CD8-positive, alpha-beta memory T cell (primary cell): ENCODE measurements at places on chromosomes 3 and 15.

DNA sequence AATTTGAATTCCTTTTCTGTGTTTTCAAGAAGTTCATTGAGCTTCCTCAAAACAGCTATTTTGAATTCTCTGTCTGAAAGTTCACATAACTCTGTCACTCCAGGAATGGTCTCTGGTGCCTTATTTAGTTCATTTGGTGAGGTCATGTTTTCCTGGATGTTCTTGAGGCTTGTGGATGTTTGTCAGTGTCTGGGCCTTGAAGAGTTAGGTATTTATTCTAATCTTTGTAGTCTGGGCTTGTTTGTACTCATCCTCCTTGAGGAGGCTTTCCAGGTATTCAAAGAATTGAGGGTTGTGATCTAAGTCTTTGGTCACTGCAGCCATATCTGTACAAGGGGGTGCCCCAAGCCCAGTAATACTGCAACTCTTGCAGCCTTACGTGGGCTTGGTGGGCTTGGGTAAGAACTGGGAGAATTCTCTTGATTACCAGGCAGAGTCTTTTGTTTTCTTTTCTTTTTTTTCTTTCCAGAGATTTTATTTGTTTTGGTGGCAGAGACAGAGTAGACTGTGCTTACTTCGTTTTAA lies 19.3 kb upstream of the CCNDBP1 start:
- H3K4me1 ChIP-seq = no peaks in the 10 kb centered on the region
- DNase-seq = no peak
- no peaks in the 10 kb centered on the region for H3K36me3 ChIP-seq
- H3K27ac ChIP-seq = no peak overlapping the region
- no peak overlapping the region for H3K4me3 ChIP-seq

DNA sequence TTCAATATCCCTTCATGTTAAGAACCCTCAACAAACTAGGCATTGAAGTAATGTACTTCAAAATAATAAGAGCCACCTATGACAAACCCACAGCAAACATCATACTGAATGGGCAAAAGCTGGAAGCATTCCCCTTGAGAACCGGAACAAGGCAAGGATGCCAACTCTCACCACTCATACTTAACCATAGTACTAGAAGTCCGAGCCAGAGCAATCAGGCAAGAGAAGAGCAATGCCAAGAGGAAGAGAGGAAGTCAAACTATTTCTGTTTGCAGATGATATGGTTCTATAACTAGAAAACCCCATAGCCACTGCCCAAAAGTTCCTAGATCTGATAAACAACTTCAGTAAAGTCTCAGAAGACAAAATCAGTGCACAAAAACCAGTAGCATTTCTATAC lies 161.9 kb downstream of the UBE2E2 start:
- no peaks in the 10 kb centered on the region for H3K36me3 ChIP-seq
- no peaks in the 10 kb centered on the region for H3K4me1 ChIP-seq
- H3K27ac ChIP-seq = no peak overlapping the region
- H3K27me3 ChIP-seq = no peaks in the 10 kb centered on the region

DNA sequence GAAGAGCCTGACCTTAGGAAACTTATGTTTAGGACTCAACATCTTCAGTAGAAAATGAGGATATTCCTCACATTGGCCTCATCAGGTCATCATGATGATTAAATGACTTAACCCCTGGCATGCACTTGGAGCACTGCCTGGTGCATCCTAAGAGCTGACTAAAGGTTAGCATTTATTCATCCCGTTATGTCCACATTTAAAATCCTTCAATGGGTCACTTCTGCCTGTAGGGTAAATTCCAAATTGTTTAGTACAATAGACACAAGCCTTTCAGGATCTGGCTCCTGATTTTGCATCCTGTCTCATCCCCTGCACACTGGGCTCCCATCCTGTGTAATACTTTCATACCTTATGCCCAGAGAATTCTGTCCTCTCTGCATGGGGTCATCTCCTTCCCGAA lies 195.2 kb upstream of the MCTP2 start:
- H3K36me3 ChIP-seq = no peaks in the 10 kb centered on the region
- no peak overlapping the region for H3K27ac ChIP-seq
- H3K27me3 ChIP-seq = no peaks in the 10 kb centered on the region
- no peak overlapping the region for H3K4me3 ChIP-seq

- no peak overlapping the region for H3K27ac ChIP-seq
- H3K36me3 ChIP-seq = no peaks in the 10 kb centered on the region
- H3K27me3 ChIP-seq = no peaks in the 10 kb centered on the region
- DNase-seq = no peak
- H3K4me3 ChIP-seq = no peak overlapping the region
- no peaks in the 10 kb centered on the region for H3K4me1 ChIP-seq
Measured at GRCh38 chr15:77571181-77571580, 61.5 kb downstream of the LINGO1 start.

DNA sequence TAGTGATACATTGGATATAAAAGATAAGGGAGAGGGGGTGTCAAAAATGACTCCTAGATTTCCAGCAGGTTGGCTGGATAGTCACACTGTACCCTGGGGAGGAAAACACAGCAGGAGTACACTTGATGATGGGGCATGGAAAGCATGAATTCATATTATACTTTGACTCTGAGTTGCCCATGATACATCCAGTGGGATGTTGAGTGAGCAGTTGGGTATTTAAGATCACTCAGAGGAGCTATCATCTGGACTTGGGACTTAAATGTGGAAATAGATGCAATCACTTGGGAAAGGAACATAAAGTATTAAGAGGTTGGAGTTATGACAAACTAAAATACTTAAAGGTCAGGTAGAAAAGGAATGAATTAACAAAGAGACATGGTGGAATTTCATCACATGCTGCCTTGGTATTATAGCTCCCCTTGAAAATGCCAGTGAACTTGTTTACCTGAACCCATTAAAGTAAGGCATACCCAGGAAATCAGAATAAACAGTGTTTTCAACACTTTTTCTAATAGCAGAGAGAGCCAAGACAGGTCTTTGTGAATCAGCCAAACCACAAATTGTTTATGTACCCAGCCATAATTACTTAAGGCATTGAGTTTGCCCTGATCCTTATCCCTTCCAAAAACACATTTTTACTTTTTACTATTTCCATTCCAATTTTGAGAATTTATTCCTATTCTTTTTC lies 49.9 kb upstream of the ABI3BP start:
- no peaks in the 10 kb centered on the region for H3K27me3 ChIP-seq
- no peaks in the 10 kb centered on the region for H3K4me1 ChIP-seq
- no peak for DNase-seq
- H3K36me3 ChIP-seq = no peaks in the 10 kb centered on the region

- no peaks in the 10 kb centered on the region for H3K36me3 ChIP-seq
- DNase-seq = no peak
- H3K27ac ChIP-seq = no peak overlapping the region
- no peak overlapping the region for H3K4me3 ChIP-seq
Measured at GRCh38 chr15:25544076-25544475, 105.3 kb upstream of the UBE3A start.
